ENCODE measurements at places on chromosomes 7 and 10.

DNA sequence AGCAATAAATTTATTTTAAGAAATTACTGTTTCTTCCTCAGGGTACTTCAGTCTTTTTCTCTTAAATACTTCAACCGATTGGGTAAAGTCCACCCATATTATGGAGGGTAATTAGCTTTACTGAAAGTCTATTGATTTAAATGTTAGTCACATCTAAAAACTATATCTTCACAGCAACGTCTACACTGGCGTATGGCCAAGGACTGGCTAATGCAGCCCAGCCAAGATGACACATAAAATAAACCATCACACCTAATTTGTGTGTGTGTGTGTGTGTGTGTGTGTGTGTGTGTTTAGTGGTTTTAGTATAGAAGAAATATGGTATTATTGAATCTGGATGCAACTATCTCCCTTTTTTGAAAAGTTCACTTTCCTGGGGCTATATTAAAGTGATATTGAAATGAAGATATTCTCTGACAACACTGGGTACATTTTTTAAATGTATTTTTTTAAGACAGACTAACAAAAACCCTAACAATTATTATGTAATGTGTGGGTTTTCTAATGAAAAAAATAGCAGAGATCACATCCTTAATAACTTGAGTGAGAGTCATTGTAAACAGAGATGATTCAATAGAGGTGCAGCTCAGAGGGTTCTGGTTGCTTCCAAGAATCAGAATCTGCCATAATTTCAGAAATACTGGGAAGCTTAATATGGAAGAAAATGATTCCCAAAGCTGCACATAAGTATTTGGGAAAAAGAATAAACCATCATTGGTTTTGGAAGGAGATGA, 584.2 kb upstream of the MBL2 start:
- DNase-seq, result no peak

- no peak for DNase-seq
Observed at GRCh38 chr10:13724484-13724883, 137.7 kb downstream of the PRPF18 start.

- DNase-seq, result no peak
Observed at GRCh38 chr10:18279173-18279572, 138.9 kb downstream of the CACNB2 start.

GRCh38 chr10:26685441-26685840, 12.1 kb upstream of the PDSS1 start:
- DNase-seq, result no peak

GRCh38 chr7:55110993-55111361, 92.2 kb downstream of the EGFR start:
- no peak for DNase-seq

GRCh38 chr10:2120746-2121145, 383.4 kb upstream of the ADARB2 start:
- DNase-seq, result no peak

DNA sequence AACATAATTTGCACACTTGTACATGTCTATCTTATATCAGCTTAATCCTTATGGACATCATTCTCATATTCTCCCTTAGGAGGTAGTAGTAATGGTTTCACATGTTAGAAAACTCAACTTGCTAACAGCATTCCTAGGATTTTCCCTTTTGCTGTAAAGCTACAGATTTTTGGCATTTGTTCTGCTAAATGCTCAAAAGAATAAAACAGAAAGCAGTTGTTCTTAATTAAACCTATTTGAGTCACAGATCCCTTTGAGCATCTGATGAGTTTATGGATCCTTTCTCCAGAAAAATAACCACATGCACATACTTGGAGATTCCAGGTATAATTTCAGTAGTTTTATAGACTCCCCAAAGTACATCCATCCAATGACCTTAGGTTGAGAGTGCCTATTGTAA, 122.9 kb upstream of the BET1 start:
- no peak for DNase-seq

DNA sequence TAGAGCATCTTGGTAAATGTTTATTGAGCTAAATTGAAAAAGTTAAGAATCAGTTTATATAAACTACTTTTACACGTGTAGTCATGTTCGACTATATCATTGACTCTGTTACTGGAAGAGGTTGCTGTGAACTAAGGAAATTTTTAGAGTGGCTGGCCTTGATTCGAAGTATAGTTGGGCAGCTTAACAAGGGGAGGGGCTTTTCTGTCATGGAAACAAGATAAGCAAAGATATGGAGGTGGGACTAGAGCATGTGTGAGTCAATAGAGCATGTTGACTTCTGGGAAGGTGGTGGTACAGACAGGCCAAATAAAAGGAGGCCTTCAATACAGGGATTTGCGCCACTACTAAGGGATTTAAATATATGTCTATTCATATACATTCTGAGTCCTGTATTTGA, 7.6 kb downstream of the ATP5F1C start:
- no peak for DNase-seq

GRCh38 chr10:90712529-90712928, 145.3 kb downstream of the HTR7 start:
- DNase-seq, result no peak

GRCh38 chr7:34425631-34426384, 232.2 kb upstream of the NPSR1 start:
- no peak for DNase-seq

GRCh38 chr7:149735181-149735602, 38.2 kb downstream of the ZNF467 start:
- no peak for DNase-seq

GRCh38 chr10:110845756-110846620, 25.7 kb upstream of the PDCD4 start:
- no peak for DNase-seq

DNA sequence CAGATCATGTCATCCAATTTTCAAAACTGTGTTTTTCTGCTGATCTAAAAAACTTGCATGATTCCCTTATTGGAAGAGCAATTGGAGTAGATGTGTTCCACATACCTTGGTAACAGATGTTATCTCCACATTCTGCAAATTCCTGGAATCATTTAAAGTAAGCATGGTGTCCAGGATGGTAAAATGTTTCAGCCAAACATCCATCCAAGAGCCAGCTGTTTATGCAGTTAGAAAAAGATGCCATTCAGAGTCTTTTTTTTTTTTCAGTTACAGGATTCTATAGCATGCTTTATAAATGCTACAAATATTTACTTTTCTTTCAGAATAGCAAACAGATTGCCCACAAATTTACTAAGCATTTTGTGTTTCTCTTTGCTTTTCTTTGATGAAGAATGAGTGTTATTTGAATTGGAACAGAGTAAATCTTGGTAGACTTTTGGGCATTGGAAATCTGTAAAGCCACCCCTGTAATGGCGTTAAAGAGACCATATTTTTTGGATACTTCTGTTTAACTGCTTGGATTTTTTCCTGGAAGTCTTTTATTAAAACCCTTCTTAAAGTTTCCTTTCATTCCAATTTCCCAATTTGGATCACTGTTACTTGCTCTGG, 149.8 kb downstream of the GNAT3 start:
- DNase-seq, result no peak

DNA sequence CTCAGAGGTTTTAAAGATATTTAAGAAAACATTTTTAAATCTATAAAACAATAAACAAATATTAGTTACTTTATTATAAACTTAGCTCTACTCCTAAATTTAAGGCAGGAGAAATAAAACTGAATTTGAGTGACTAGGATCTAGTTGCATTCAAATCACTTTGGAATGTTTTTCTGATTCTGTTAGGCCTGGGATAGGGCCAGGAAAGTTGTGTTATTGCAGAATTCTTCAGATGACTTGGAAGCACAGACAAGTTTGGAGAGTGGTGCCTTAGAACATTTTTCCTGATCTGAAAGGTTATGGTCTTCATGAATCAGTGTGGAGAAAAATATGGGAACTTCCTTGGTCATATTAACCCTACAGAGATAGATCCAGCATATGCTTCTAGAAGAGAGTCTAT, 15.6 kb upstream of the SLC25A13 start:
- DNase-seq, result no peak

GRCh38 chr7:82266081-82266480, 177.5 kb downstream of the CACNA2D1 start:
- DNase-seq, result no peak

DNA sequence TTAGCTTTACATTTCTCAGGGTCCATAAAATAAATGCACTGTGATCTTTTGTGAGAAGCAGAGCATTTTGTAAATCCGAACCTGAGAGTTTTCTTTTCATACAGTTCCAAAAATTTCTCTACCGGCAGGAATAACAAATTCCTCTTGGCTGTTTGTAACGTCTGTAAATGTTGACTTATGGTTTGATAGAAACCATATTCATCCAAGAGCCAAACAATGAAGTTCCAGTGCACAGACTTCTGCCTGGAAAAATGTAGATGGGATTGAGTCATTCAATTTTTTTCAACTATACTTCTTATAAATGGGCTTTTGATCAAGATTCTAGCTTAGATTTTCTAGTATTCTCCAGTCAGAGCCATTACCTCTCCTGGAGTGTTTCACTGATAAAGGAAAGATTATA, 530.6 kb downstream of the TFEC start:
- DNase-seq, result no peak

DNA sequence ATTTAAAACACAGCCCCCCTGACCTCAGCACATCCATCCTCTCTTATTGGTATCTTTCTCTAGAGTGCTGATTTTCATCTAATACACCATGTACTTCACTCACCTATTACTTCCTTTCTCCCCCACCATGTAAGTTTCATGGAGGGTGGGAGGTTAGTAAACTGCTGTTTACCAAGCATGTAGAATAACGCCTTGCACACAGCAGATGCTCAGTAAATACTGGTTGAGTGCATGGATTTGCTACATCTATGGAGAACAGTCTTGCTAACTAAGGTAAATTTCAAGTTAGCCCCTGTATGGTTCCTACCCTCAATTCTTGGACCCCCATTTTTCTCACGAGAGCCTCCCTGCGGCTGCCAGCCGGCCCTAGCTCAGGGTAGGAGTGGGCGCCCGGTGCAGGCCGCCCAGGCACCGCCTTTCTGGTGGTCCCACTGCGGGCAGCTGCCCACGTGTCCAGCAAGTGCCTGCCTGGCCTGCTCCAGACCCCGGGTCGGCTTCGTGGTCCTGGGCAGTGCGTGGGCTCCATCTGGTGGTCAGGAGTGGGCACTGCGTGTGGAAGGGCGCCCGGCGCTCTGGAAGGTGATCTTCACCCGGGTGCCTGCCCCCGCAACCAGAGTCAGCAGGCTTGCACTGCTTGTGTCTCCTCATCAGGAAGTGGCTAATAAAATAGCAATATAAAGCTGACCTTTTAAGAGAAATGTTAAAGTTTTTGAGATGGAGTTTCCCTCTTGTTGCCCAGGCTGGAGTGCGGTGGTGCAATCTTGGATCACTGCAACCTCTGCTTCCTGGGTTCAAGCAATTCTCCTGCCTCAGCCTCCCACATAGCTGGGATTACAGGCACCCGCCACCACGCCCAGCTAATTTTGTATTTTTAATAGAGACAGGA, 63.4 kb upstream of the DNAJB6 start:
- peak; percentile 52 for DNase-seq

DNA sequence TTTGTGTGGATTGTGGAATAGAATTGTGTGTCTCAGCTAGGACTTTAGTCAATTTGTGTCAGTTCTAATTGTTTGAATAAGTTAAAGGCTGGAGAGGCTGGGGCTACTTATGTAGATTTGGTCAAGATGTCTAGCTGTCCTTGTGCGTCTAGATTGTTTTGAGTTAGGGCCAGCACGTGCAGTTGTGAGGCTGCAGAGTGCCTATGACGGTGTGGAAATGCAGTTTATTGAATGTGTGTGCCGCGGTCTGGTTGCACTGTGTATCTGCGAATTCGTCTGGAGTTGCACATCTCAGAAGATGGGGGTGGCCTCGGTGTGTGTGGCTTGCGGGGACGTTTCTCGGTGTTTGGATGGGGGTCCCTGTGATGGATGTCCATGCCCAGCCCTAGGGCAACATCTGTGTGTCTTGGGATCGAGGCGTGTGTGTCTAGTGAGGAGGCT, 10.2 kb downstream of the EMX2 start:
- DNase-seq, result no peak

GRCh38 chr10:60101821-60102220, 195.5 kb upstream of the CCDC6 start:
- DNase-seq, result no peak

- peak; percentile 36 for DNase-seq
Observed at GRCh38 chr7:107725138-107725740, 18.7 kb upstream of the CBLL1 start.

GRCh38 chr7:4871056-4871680, 9.3 kb upstream of the PAPOLB start:
- DNase-seq, result no peak

- no peak for DNase-seq
Observed at GRCh38 chr7:4266270-4267040, 415.6 kb upstream of the FOXK1 start.

GRCh38 chr10:73765066-73765465, 16.8 kb upstream of the CHCHD1 start:
- DNase-seq, result no peak

- DNase-seq, result no peak
Observed at GRCh38 chr10:29740981-29741545, 106.3 kb upstream of the SVIL start.

DNA sequence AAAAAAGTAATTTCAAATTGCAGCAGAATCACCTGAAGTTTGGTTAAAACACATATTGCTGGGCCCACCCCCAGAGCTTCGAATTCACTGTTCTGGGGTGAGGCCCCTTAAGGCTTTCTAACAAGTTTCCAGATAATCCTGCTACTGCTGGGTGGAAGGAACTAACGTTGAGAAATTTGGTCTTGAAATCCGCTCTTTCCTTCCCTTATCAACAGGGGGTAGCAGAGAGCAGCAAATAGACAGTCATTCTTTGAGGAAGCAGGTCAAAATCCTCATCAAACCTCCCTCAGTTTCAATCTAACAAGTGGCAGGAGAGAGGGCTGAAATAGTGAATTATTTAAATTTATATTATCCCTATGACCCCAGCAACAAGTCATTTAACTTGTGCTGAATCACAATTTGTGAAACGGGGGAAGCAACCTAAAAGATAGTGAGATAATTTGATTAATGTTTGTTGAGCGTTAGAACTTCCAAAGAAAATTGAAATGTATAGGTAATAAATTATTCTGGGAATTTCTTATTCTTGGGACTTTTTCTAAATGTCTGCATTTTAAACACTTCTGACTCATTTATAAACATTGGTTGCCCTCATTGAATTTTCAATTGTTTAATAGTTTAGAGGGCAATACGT, 21.7 kb upstream of the MALSU1 start:
- DNase-seq, result no peak

DNA sequence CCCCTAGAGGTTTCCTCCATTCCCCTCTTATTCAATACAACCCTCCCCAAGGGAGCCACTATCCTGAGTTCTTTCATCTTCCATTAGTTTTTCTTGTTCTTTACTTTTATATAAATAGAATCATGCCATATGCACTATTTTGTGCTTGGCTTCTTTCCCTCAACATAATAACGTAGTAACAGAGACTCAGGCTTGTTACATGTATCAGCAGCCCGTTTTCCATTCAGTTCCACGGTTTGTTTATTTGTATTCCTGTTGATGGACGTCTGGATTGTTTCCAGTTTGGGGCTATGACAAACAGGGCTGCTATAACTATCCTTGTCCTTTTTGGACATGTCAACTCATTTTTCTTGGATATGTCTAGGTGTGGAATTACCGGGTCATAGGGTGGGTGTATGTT, 264.4 kb upstream of the MKI67 start:
- no peak for DNase-seq

- DNase-seq, result no peak
Observed at GRCh38 chr7:131890176-131890575, 333.7 kb upstream of the PODXL start.

GRCh38 chr10:132545659-132546367, 8.2 kb downstream of the INPP5A start:
- DNase-seq, result no peak
